Activated CD8-positive, alpha-beta memory T cell treated with anti-CD3 and anti-CD28 coated beads for 48 hours (primary cell): ENCODE measurements at places on chromosomes 4 and X.

GRCh38 chrX:95836517-95836916 lies 848.1 kb upstream of the DIAPH2 start:
- no peak for DNase-seq

- no peak for DNase-seq
Measured at GRCh38 chr4:175394208-175394607, 417.9 kb downstream of the GPM6A start.

DNA sequence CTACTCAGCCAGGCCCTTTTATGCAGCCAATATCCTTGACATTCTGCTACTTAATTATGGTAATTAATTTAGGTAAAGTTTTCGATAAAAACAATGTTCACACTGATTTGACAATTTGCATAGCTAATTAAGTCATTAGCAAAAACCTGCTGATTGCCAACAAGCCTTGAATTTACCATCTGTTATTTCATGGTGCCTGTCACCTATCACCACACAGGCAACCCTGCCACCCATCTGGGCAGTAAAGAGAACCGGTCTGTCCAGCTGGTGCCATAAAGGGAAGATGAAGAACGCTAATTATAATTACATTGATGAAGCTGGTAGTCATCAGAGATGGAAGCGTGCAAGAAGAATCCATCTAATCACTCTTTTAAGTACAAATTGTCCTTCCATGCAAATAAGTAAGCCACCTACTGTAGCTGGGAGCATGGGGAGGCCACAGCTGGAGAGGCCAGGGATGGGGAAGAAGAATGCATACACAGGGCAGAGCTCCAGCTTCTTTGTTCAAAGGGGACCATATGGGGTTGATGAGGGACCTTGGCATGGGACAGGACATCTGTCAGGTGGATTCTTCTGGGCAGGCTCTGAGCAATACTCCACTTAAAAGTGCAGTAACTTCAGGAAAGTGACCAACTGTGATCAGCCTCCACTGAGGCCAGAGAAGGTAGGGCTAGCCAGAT lies 277.3 kb upstream of the TAPT1 start:
- DNase-seq, result no peak

GRCh38 chr4:18250564-18250963 lies 229.0 kb upstream of the LCORL start:
- no peak for DNase-seq

DNA sequence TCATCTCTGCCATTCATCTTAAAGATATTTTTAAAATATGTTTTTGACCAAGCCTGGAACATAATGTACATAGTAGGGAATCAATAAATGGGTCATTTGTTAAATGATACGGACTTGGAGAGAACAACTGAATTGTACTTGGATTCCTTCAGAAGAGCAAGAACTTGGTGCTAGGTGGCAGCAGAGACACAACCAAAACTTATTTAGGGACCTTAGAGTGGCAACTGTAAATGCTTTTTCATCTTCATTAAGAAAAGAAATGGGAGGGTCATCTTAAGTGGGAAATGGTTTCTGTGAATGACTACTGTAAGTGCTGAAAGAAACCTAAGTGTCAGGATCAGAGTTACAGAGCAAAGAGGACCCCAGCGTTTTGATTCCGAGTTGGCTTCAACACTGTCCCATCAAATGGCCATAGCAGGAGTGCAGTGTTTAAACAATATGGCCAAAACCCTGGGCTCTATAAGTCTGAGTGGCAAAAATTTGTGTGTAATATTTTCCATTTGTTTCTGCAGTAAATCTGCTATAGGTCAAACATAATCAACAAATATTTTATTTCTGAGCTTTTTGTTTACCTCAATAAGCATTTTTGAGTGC lies 213.6 kb downstream of the PALLD start:
- no peak for DNase-seq

DNA sequence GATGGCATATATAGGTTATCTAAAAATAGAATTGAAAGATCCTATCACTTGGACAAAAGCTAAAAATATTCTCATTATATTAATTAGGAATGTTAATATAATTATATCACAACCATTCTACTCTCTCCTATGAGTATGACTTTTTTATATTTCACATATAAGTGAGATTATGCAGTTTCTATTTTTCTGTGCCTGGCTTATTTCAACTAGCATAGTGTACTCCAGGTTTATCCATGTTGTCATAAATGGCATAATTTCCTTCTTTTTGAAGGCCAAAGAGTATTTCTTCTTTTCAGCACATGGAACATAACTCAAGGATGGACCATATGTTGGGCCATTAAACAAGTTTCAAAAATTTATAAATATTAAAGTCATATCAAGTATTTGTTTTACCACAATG lies 421.2 kb upstream of the CTSO start:
- DNase-seq, result no peak

DNA sequence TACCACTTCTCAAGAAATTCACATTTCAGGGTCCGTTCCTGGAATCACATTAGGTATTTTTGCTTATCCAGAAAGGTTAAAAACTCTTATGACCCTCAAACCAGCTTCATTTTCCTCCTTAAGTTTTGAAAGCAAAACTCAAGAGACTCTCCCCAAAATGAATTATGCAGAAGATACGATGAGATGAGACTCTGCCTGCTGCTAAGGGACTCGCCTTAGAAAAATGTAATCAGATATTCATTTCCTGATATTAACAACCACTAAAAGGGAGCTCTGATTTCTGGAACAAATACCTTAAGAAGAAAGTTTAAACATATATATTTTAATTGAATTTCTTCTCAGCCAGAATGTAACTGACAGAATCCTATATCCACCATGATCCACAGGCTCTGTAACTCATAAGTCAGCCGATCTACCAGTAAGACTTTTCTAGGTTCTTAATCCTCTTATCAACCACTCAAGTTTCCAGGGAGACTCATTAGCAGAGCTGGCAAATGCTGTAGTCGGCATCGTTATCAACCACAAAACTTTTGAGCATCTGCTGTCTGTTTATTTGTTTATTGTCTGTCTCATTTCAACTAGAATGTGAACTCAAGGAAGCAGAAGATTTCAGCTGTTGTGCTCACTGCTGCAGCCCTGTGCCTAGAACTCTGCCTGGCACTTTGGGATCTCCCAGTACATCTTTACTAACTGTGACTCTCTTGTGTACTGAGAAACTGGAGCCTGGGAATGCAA lies 112.5 kb downstream of the LDB2 start:
- no peak for DNase-seq

- no peak for DNase-seq
Measured at GRCh38 chr4:8144359-8144758, 14.3 kb downstream of the ABLIM2 start.

DNA sequence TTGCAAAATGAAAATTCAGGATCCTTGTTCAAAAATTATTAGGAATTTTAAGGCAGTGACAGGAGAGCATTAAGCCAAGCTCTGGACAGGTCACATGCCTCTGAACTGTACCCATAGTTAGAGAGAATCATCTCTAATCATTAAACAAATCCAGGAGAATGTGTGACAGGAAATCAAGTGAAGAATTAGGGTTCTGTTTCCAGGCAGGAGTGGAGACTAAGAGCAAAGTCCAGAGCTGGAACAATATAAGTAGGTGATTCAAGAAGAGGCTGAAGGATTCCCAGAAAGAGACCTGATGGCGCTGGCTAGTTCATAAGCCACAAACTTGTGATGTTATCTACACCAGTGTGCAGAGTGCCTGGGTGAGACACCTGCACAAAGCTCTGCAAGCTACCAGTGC lies 104.6 kb upstream of the PRKG2 start:
- no peak for DNase-seq

GRCh38 chrX:66601522-66601921 lies 37.4 kb downstream of the EDA2R start:
- DNase-seq, result no peak

- DNase-seq, result no peak
Measured at GRCh38 chr4:69860052-69860451, at the start of gene SULT1E1. SULT1E1 (minus strand) TSS chr4:69860145; CDS start chr4:69857644, 2,501 bp downstream.

- DNase-seq, result no peak
Measured at GRCh38 chr4:77734928-77735327, 84.2 kb downstream of the CNOT6L start.
